IPS DF 6.9 (cell line): ENCODE measurements at places on chromosomes 6 and 20.
A peak's percentile ranks its signal among the peaks of the same experiment; 100 is the strongest.

- peak; percentile 45 for DNase-seq
These were observed 26.2 kb downstream of the SLCO4A1 start for GRCh38 chr20:62668441-62669027.

- no peak for DNase-seq
These were observed 12.6 kb upstream of the ZFP64 start for GRCh38 chr20:52204136-52204535.

GRCh38 chr20:33097001-33097400 is 17.6 kb downstream of the BPIFB4 start:
- no peak for DNase-seq

GRCh38 chr6:124577734-124578281 is 384.4 kb upstream of the RNF217 start:
- no peak for DNase-seq

- DNase-seq = no peak
These were observed 299.1 kb upstream of the PRDM1 start for GRCh38 chr6:105786890-105787655.

DNA sequence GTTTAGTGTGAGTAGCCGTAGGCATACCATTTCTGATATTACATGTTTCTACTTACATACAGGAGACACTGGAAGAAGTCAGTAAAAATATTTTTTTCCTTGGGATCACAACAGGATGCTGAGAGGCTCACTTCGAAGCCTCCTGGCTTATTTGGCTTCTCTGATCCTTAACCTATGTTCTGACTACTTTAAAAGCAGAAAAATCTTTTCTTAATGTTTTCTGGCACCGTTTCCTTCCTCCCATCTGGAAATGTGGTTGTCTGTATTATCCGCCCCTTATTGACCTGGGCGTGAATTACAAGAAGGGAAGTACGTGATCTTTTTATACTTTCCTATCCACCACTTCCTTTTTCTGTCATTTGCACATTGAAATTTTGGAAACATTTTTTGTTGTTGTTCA is 379.6 kb downstream of the COL12A1 start:
- DNase-seq = no peak

DNA sequence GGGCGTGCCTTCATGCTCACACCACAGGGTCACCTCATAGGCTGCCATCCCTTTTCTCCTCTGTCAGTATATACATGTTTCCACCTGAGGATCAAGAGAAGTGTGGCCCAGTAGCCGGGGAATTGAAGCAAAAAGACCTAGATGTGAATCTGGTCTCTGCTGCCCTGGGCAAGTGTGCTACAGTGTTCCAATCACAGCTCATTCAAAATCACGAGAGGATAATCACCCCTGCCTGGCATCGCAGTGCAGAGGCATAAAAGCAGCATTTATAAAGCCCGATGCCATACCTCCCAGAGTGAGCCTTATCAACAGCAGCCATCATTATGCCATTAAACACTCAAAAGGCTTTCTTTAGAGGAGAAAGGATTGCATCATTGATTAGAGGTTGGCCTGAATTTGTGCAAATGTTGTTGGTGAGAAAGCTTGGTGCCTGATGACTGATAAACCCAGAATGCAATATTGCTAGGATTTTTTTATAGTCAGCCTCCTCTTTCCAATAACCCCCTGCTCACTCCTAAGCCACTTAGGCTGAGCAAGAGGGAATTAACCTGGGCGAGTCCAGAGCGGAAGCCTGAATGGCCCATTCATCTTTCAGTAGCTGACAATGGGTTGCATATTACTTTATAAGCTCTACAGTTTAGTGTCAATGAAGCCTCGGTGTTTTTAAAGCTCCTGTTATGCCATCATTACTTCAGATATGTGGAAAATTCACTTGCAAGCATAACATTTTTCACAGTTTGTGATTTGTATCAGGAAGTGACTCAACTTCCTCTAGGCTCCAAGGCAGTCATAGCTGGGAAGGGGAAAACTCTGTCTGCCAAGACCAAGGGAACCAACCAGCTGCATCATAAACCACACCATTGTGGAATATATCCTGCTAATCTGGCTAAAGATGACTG is 92.5 kb upstream of the NXT1 start:
- DNase-seq = no peak

DNA sequence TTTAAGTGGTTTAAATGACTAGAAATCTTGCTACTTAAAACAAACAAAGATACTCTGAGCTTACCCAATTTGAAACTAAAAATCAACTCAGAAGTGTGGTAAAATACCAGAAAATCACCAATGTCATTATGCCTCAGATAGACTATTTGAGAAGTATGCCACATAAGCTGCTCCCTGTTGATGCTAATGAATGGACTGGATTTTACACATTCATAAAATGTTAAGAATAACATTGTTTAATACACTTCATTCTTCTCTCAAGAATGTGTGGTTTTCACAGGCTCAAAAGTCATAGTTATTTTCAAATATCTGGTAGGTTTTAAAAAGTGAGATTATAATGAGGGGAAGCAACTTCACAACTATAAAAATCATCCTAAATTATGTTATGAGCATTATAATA is 170.6 kb downstream of the TASP1 start:
- DNase-seq = no peak

DNA sequence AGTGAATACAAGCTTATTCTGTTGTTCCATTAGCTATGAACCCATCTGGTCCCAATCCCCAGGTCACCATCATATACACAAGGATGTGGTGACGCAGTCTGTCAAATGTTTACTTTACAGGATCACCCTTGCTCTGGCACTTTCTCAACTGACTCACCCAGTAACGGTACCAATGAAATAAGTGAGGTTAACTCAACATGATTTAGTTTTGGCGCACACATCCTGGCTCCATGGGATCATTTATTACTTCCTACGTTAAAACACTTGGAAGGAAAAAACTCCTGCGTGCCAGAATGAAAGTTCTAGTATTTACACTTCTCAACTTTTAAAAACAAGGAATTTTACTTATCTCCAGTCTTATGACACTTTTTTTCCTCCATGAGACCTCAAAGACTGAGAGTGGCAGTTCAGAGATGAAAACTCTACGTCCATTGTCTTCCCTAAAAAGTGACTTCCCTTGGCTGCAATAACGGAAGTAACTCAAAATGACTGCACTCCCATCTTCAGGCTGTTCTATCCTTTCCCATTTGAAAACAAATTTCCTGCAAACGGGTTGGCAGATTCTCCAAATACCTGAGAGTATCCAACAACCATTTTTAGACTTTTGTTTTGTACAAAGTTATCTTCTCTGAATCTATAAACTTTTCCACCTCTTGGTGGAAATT is 15.9 kb downstream of the AGPAT4 start:
- no peak for DNase-seq

- DNase-seq = no peak
These were observed 408.6 kb downstream of the RNF144B start for GRCh38 chr6:18795726-18796125.

GRCh38 chr6:163986313-163986712 is 571.8 kb downstream of the QKI start:
- no peak for DNase-seq

- DNase-seq = no peak
These were observed 783.0 kb upstream of the GJE1 start for GRCh38 chr6:141349710-141350109.

DNA sequence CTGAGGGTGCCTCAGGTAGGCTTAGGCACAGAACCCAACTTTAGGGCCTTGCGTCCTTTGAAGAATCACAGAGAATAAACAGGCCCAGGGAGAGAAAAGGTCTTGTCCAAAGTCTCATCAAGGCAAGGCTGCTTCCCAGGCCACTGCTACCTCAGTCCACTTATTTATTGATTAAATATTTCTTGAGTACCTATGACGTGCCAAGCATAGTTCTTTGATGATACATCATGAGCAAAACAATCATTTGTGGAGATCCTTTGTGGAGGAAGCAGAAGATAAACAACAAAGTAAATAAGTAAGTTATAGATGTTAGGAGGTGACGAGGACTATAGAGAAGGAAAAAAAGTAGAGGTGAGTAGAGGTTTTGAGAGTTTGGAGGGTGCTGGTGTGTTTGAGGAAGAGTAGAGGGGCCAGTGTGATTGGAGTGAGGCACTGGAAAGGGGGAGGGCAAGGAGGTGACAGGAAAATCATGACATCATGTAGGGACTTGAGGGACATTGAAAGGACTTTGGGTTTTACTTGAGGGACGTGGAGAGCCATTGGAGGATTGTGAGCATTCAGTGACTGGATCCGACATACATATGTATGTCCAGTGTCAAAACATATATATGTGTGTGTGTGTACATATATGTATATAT is 14.1 kb upstream of the CHMP4B start:
- no peak for DNase-seq

DNA sequence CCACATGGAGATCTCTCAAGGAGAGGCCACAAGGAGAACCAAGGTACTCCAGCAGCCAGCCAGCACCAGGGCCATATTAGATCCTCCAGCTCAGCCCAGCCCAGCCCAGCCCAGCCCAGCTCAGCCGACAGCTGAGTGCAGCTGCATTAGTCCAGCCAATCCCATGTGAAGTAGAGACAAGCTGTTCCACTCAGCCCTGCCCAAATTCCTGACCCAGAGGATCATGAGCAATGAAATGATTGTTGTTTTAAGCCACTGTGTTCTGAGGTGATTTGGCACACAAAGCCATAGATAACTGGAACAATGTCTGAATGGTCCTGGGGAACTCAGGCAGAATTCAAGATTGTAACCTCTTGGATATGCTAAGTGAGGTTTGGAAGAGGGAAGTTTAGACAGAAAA is 59.5 kb upstream of the BMP2 start:
- DNase-seq = no peak

DNA sequence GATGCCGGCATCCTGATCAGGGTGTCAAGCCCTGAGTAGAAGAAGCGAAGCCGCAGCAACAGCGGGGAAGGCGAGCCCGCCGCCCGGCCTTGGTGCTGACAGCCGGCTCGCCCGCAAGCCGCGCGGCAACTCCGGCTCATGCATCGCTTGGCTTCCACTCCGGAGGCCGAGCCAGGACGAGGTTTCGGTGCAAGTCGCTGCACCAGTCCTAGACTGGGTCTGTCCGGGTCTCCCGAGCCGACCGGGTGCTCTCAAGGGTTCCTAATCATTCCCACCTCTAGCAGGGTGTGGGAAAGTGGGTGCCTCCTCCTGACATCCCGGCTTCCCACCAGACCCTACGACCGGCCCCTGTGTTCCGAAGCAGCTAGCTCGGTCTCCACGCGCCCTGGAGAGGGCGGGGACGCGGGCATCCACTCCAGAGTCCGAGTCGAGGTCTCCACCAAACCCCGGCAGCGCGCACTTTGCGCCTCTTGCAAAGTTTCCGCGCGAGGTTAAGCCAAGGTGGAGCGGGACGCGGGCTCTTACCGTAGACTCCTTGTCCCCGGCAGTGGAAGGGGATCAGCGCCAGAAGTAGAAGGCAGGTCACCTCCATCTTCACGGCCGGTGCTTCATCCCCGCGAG is 1.4 kb downstream of the MDGA1 start:
- no peak for DNase-seq

- DNase-seq = no peak
These were observed 238.9 kb downstream of the MAFB start for GRCh38 chr20:40449974-40450616.

DNA sequence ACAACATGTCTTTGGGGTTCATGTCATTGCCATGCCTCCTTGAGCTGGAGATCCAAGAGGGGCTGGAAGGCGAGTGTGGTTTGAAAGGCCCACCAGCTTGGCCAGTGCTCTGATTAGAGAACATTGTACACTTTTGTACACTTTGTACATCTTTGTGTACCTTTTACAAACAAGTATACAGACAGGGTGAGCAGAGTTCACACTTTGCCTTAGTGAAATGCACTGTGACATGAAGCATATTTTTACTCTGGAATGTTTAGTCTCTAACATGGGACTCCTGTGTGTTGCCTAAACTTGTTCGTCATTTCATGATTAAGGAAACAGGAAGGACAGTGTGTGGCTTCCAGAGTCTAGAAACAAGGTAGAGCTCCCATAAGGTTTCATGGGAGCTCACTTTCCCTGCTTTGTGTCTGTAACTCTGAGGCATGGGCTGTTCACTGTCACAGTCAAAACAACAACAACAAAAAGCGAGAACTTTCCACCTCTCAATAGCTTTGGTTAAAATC is 225.8 kb upstream of the SOX4 start:
- DNase-seq = no peak

- no peak for DNase-seq
These were observed 14.7 kb downstream of the DPPA5 start for GRCh38 chr6:73339340-73339739.

- no peak for DNase-seq
These were observed 64.4 kb downstream of the TPD52L1 start for GRCh38 chr6:125217992-125218391.

- DNase-seq = no peak
These were observed 59.7 kb upstream of the PHACTR1 start for GRCh38 chr6:12656906-12657305.

DNA sequence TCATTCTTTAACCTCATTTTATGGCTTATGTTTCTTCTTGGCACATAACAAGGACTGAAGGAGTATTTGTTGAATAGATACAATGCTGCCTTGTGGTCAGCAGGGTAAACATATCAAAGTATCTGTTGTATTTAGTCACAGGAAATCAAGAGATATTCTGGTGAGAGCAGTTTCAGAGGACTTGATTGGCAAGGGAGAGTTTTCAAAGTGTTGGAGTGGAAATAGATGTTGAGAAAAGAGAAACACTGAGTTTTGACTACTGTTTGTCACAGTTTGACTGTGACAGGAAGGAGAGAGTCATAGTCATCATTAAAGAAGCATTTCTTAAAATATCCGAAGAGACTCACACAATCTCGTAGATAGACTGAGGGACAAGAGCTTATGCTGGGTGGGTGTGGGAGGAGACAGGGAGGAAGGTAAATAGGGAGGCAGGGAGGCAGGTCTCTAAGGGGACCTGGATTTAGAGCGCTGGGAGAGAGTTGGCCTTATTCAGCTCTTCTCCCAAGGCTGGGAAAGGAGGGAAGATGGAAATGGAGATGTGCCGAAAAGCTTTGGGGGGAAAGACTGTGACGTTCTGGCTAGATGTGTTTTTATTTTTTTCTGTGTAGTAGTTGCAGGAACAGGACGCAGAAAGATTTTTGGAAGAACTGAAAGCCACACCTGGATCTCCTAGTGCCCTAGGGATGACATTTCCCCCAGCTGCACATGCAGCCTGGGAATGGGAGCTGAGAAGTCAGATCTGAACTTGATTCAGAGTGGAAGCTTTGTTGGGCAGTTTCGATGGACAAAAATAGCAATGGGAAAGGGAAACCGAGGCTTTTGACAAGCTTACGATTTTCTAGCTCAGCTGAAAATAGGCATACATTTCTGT is 65.0 kb upstream of the IFNGR1 start:
- no peak for DNase-seq

- DNase-seq = no peak
These were observed 139.3 kb upstream of the FOXA2 start for GRCh38 chr20:22723659-22724058.

GRCh38 chr20:37744347-37744746 is 50.5 kb downstream of the CTNNBL1 start:
- DNase-seq = no peak

- no peak for DNase-seq
These were observed 12.8 kb downstream of the CLDN20 start for GRCh38 chr6:155276638-155277037.

- no peak for DNase-seq
These were observed 109.0 kb downstream of the HFE start for GRCh38 chr6:26195924-26196845.

GRCh38 chr6:53673162-53673727 is 7.7 kb upstream of the KLHL31 start:
- no peak for DNase-seq
